ENCODE measurements at places on chromosomes 16 and 17.

- no peak for DNase-seq
Measured at GRCh38 chr17:48314716-48315115, 115.3 kb downstream of the SKAP1 start.

GRCh38 chr16:22329199-22329695, 32.0 kb downstream of the POLR3E start:
- DNase-seq, result no peak

DNA sequence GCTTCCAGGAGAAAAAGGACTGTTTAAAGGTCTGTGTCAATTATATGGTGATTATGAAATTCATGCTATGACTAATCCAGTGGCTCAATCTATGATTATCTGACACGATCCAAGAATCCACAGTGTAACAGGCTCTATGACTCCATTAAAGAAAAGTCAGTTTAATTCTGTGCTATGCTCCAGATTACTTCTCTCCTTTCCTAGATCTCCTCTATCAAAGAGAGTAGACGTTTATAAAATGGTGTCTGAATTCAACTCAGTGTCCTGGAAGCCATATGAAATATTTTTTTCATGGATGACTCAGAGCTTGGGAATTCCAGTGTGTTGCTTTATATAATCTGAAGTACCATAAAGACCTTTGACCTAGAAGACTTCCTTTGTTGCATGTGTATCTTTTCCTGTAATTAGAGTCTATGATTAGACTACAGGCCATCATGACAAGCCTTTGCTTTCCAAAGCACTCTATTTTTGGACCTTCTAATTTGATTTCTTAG, 27.0 kb upstream of the NF1 start:
- DNase-seq, result no peak

- no peak for DNase-seq
Measured at GRCh38 chr17:2776589-2777241, 19.5 kb upstream of the RAP1GAP2 start.

DNA sequence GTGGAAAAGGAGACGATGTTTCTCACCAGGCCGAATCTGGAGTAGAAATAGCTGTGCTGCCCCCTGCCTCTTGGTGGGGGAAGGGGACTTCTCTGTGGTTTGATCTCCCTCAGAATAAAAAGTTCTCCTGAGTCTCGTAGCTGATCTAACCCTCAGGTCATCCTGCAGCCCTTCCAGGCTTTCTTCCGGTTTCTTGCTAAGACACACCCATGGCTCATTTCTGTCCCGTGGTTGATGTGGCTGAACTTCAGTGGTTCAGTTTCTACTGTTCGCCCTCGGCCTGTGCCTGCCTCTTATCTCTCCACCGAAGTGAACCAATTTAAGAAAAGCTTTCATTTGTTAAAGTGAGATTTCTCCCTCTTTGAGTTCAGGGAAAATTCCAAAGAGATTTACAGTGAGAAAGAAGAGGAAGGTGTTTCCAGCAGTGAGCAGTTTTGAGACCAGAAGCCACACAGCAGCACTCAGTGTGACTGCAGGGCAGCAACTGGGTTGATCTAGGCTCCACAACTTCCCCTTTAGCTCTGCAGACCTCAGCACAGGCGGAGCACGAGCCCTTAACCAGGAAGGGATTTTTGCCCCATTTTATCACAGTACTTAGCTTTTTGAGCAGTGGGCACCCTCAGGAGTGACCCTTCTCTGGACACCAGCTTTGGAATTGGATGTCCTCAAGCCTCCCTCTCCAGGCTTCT, 34.9 kb upstream of the CACNG5 start:
- no peak for DNase-seq

DNA sequence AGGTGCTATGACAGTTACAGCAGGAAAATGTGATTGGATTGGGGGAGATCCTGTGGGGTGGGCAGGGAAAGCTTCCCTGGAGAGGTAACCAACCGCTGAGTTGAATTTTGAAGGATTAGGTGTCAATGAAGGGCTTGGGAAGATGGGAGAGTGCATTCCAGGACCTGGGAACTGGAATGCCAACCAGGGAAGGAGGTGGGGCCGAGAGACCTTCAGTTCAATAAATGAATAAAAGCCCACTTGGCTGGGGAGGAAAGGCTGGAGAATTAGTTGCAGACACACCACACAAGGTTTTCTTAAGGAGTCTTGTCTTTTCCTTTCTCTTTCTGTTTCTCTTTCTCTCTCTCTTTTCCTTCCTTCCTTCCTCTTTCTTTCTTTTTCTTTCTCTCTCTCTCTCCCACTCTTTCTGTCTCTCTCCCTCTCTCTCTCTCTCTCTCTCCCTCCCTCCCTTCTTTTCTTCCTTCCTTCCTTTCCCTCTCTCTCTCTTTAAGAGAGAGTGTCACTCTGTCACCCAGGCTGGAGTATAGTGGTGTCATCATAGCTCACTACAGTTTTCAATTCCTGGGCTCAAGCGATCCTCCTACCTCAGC, 3.3 kb downstream of the USP43 start:
- DNase-seq, result no peak

DNA sequence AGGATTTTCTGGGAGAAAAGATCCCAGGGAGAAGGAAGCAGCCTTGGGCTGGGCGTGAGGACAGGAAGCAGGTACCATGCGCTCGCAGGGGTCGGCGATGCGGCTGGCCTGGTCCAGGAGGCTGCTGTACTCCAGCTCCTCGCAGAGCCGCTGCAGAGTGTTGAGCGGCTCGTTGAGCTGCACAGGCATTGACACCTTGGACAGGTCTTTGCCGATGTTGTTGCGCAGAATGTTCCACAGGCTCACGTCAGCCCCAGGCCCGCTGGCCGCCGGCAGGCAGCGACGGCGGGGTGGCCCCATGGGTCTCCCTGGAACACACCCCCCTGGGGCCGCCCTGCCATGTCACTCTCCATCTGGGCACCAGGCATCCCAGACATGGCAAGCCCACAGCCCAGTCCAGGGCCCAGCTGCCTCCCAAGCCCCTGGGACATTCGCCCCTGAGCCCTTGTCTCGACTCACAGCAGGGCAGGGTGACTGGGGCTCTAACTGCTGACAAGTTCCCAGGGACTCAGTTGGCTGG, 8.0 kb downstream of the OSBPL7 start:
- no peak for DNase-seq

DNA sequence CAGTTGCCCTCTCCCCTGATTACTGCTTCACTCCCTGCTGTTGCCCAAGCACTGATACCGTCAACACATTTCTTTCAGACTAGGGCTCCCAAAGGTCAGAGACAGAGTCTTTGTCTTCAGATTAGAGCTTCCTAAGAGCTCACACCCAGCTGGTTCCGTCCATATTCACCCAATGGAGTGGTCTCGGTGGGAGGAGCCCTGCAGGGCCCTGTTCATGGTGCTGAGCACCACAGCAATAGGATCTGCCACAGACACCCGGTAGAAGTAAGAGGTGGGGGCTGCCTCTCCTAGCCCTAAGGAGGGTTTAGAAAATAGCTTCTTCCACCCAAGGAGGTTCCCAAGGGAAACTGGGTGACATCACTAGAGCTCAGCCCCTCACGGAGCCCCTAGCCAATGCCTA, 128.3 kb downstream of the CCDC144A start:
- DNase-seq, result no peak

GRCh38 chr17:68185820-68186219, 62.0 kb upstream of the AMZ2 start:
- no peak for DNase-seq

GRCh38 chr17:74249590-74250270, 24.3 kb upstream of the DNAI2 start:
- no peak for DNase-seq

DNA sequence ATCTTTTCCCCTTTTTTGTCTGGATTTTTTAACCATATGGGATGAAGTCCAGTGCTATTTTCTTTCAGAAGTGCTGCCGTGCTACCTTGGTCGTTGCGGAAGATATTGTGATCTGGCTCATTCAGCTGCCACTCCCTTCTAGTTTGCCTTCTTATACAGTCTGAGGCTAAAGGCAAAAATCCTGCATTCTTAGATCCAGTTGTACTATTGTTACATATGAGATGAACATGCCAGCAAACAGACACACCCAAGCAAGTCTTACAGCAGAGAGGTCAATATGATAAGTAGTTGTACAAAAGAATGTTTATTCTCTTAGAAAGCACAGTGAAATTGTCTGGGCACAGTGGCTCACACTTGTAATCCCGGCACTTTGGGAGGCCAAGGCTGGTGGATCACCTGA, 108.0 kb upstream of the COX10 start:
- no peak for DNase-seq

DNA sequence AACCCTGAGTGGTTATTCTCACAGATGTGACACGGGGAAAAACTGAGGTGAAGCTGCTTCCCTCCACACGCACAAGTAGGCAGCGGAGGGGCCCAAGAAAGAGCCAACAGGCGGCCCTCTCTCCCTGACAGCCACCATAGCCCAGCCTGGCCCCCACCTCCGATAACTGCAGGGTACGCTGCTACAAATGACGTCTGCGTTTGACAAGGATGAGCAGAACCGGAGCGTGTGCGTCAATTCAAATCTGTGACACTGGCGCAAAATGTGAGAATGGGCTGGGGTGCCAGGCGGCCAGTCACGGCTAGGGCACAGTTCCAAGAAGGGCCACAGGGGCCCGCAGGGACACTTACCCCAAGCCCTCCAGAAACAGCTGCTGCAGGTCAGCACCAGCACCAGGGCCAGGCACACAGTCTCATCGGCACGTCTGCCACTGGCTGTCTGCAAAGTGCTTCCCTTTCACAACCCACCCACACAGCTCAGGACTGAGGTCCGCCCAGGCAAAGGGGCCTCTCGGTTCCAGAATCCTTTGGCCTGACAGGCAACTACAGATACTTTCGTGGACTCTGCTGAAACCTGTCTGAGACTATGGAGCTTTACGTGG, 14.4 kb downstream of the AXIN1 start:
- DNase-seq, result no peak

DNA sequence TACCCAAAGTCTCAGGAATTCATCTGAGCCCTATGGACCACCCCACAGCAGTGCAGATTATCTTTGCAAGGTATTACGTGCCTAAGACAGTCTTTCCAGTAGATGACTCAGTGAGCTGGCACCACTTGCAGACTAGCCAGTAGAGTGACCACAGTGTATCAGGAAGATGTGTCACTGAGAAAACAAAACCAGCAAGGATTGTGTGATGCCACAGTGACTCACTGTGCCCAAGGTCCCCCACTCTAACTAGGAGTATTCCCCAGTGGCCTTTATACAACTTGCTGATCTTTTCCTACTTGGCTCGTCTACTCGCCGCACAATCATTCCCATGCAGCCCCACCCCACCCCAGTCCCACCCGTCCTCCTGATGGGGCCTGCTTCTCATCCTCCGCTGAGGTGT, 26.8 kb upstream of the PRKCA start:
- DNase-seq, result no peak

DNA sequence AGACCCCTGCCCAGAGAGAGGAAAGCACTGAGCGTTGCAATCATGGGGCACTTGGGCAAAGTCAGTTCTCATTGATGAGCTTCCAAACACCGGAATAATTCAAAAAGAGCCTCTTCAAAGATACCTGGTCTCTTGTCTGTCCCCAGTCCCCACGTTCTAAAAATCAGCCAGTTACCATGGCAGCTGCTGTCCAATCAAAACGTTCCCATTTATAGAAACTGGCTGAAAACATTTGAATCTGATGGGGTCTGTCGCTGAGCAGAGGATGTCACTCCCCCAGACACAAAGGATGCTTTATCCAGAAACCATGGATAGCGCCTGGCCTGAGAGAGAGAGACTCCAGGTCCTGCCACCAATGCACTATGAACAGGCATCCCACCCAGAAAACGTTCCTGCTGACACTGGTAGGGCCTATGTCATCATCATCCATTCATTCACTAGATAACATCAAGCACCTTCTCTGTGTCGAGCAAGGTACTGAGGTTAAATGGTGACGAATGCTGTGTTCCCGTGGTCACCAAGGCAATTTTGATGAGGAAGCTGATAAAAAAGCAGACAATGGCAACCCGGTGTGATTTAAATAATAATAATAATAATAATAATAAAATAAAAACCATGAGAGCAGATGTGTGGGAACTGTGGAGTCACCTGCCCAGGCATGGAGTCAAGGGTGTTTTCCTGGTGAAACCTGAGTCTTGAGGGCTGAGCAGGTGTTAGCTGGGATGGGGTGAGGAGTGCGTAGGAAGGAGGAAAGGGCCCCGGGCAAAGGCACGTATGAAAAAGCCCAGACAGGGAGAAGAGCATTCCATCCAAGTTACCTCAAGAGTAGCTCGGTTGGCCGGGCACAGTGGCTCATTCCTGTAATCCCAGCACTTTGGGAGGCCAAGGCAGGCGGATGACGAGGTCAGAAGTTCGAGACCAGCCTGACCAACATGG, 19.0 kb upstream of the CALB2 start:
- no peak for DNase-seq

GRCh38 chr17:3894911-3895343, 2.1 kb upstream of the CAMKK1 start:
- no peak for DNase-seq

- no peak for DNase-seq
Measured at GRCh38 chr16:58518083-58518979, 3.0 kb downstream of the SETD6 start.

DNA sequence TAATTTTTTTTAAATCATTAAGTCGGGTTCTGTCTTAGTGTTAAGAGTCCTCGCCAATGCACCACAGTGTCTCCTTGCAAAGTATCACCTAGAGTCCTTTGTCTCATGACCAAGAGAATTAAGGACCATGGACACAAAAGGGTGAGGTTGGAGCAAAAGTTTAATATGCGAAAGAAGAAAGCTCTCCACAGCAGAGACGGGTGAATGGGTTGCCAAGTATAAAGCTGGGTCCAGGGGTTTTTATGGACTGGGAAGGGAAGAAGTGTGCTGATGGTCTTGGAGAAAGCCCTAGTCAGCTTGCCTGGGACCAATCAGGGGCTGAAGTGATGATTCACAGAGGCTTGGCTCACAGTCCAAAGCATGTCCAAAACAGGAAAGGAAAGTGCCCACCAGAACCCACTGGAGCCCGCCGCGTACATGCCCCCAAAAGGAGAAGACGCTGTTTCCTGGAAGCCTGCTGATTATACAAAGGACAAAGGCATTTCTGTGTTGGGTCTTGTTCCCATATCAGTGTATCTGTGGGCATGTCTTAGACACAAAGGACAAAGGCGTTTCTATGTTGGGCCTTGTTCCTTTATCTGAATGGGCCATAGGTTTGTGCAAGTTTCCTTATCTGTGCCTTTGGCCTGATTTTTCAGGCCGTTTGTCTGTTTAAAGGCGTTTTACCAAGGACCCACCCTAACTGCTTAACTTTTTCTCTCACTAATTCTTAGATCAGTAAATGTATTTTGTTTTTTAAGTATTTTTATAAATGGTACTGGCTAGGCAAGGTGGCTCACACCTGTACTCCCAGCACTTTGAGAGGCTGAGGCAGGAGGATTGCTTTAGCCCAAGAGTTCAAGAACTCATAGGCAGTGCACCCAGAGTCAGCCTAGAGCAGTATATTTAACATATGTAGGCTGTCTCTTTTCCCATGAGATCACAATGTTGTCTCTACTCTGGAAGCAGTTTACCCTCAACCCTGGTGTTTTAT, 28.7 kb upstream of the ATF7IP2 start:
- no peak for DNase-seq

GRCh38 chr16:86824751-86825296, 246.5 kb downstream of the FOXL1 start:
- DNase-seq, result no peak

DNA sequence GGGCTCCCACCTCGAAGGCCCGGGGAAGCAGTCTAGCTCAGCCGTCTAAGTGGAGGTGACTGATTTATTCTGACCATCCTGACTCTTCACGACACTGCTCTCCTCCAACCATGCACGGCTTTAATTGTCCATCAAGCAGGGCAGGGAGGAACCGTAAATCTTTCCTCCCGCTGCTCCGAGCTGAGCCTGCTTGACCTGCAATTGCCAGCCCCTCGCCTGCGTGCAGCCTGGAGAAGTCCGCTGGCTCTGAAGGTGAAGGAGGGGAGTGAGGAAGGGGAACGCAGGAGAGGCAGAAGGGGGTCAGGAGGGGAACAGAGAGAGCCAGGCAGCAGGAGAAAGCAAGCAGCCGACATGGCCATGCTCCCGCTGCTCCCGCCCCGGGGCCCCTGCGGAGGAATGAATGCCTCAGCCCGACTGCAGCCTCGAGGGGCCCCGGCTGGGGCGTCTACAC, 10.1 kb downstream of the RBFOX3 start:
- DNase-seq, result no peak
